ENCODE measurements at places on chromosomes 13 and 19.

- DNase-seq, result no peak
Measured at GRCh38 chr19:34366738-34367623, 2.0 kb downstream of the GPI start.

GRCh38 chr13:110162866-110163658 lies 143.9 kb downstream of the COL4A1 start:
- DNase-seq, result peak; percentile 40

DNA sequence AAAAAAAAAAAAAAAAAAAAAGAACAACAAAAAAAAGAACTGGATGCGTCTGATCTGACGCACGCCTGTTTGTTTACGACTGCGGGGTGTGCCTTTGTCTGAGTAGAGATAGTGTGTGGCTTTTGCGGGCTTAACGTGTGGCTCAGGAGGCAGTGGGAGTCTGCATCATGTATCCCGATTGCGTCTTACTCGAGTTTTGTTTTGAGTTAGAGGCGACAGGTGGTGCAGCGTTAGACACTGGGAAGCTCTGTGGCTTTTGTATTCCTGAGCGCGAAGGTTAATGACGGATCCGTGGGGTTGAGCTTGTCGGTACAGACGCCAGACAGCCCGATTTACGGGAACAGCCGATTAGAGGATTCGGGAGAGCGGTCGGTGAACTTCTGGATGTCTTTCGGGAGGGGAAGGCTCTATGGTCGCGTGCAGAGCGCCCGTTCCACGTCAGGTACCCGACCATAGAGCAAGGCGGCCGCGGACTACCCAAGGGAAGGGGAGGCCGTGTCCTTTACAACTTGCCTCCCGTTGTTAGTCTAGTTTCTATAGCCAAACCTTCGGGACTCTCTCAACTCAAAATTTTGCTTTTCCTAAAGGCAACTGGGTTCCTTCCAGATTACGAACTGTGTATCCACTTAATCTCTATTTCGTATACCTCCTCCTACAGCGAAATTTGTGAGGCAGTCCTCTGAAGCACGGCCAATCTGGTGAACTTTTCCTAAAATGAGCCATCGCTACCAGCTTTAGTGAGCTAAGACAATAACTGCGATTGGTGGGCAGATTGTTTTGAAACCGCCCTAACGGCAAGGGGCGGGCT lies 926 bp upstream of the HNRNPUL1 start:
- peak; percentile 93 for DNase-seq

GRCh38 chr19:7263521-7263920 lies 30.7 kb downstream of the INSR start:
- DNase-seq, result no peak

- no peak for DNase-seq
Measured at GRCh38 chr19:17626456-17627015, 61.6 kb downstream of the UNC13A start.

DNA sequence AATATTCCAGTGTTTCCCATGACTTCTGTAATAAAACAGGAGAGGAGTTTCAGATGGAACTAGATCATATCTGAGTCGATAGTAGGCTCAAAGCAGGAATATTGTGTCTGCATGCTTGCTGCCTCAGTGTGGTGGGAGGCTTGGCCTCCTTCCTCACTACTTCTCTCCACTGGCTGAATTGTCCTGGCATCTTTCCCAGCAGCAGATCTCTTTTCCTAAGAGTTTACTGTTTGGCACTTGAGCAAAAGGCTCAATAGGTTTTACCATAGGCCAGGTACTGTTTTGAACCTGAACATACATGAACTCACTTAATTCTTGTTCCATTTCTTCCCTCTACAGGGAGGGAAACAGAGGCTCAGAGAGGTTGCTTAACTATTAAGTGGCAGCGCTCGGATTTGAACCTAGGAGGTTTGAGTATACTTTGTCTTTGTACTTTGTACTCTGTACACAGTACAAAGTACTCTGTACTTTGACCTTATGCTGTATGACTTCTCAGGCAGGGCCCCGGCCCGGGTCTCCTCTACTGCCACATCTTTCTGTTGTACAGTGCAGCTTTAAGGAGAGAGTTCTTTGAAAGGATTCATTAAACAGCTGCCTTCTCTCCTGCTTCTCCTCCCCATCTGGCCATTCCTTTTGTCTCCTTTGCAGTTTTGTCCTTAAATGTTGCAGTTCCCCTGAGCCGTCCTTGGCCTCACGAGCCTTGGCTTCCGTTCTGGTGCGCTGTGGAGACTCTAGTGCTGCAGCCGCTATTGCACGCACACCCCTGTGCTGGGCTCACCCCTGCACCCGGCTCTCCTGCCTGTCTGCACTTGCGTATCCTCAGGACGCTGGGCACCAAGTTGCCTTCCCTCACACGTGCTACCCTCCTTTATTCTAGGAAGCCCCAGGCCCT lies 8.1 kb downstream of the B3GLCT start:
- no peak for DNase-seq

GRCh38 chr13:33884531-33885220 lies 66.7 kb downstream of the RFC3 start:
- no peak for DNase-seq

DNA sequence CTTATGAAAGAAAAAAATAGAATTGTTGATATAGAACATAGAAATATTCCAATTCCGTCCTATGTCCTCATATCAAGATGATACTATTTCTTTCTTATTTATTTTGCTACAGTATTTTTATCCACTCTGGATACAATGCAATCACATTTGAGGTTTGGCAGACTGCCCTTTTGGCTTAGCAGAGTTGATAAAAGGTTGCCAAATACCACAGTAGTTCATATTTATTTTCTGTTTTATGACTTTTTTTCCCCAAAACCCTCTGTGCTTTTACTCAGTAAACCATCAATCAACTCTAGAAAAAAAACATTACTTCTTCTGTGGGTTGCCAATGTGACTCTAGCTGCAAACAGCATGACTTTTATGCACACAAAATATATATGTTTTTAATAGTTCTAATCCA lies 424.5 kb downstream of the PCDH9 start:
- no peak for DNase-seq

- no peak for DNase-seq
Measured at GRCh38 chr19:40357640-40358039, 9.1 kb downstream of the PLD3 start.

DNA sequence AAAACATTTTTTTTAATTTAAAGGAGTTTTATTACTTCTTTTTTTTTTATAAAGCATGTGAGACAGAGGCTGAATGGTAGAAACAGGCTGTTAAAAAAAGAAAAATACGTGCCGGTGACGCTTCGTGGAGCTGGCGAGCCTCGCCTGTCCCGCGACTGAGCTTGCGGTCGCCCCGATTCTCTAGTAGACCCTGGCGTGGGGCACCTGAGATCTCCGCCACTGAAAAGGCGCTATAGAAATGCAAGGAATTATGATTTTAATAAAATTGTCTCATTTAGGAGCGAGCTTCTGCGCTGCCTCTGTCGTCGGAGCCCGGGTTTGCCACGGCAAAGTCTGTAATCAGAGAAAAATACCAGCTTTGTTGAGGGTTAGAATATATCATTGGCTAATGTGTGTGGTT lies 18.4 kb downstream of the NFIX start:
- DNase-seq, result no peak

DNA sequence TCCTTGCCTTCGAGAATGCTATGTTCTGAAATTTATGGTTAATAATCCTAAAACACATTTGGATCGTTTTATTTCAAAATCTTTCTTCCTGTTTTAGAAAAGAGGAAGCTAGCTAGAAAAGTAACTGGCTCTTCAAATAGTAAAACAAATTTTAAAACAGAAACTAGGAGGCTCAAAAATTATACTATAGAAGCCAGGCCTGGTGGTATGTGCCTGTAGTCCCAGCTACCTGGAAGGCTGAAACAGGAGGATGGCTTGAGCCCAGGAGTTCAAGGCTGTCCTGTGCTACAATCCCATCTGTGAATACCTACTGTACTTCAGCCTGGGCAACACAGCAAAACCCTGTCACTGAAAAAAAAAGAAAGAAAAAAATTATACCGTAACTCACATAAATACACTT lies 57.9 kb downstream of the ELF1 start:
- no peak for DNase-seq

- no peak for DNase-seq
Measured at GRCh38 chr13:57624565-57625435, 6.7 kb upstream of the PCDH17 start.

GRCh38 chr13:25180775-25181537 lies 8.9 kb upstream of the AMER2 start:
- no peak for DNase-seq

DNA sequence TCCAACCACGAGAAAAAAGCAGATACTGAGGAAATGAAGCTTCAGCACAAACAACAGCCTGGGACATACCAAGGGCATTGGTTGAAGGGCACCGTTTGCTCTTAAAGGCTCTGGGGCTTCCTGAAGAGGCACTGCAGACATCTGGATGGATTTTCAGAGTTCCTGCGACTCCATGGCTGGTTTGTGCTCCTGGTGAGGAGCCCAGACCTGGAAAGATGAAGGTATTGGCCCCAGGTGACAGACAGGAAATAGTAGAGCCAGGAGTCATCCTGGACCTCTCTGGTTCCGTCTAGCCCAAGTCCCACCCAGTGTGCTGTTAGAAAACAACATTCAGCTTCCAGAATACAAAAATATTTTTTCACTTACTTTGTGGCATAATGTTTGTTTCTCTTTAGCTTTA lies 6.3 kb downstream of the IL17D start:
- no peak for DNase-seq

- no peak for DNase-seq
Measured at GRCh38 chr13:50887151-50887550, 22.4 kb upstream of the RNASEH2B start.

DNA sequence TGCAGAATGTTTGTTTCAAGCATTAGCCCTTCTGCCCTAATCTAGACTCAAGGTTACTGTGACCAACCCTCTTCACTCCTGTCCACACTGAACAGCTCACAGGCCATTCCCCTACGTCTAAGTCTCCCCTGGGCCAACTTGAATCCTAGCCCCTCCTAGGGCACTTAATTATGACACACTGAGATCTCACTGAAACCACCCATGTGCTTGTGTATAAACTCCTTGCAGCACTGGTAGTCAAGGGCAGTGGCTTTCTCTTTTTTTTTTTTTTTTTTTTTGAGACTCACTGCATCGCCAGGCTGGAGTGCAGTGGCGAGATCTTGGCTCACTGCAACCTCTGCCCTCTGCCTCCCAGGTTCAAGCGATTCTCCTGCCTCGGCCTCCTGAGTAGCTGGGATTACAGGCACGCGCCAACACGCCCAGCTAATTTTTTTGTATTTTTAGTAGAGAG lies 1.9 kb upstream of the AKT2 start:
- no peak for DNase-seq

DNA sequence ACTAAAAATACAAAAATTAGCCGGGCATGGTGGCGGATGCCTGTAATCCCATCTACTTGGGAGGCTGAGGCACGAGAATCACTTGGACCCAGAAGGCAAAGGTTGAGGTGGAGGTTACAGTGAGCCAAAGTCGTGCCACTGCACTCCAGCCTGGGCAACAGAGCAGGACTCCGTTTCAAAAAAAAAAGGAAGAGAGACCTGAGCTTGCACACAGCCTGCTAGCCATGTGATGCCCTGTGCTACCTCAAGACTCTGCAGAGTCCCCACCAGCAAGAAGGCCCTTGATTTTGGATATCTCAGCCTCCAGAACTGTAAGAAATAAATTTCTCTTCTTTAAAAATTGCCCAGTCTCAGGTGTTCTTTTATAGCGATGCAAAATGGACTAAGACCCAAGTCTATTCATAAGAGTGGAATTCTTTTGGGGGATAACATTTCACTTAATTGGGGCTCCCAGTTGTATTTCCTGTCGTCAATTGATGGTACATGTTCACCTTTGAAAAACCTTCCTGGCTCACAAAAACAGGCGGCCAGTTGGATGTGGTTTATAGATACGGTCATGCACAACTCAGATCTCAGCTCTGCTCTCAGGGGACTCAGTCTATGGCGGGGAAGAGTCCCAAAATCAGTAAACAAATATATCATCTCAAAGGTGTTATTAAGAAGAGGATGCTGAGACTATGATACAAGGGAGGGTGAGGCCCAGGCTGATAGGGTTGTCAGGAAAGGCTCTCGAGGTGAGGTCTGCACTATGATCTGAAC lies 2.4 kb upstream of the CHERP start:
- no peak for DNase-seq

DNA sequence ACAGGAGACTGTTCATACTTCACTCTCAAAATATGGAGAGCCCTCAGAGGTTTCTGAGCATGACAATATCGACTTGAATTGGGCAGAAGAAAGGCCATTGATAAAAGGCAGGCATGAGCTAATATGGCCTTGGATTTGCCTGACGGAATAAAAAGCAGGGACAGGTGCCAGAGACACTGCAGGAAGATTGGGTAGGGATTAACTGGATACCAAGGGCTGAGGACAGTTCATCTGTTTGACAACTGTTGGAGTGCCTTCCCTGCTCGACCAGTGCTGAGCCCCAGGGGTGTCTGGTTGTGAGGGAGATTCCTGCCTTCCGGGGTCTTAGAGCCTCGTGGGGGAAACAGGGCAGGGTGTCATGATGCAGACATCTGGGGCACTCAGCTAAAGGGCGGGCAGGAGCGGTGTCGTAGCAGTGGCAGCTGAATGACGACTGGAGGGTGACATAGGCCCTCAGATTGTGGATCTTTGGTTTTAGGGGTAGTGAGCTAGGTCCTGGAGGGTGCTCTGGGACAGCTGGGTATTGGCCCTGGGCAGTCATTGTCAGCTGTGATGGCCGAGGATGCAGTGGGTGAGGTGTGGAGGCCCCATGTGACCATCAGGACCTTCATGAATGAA lies 12.3 kb downstream of the GATAD2A start:
- no peak for DNase-seq

DNA sequence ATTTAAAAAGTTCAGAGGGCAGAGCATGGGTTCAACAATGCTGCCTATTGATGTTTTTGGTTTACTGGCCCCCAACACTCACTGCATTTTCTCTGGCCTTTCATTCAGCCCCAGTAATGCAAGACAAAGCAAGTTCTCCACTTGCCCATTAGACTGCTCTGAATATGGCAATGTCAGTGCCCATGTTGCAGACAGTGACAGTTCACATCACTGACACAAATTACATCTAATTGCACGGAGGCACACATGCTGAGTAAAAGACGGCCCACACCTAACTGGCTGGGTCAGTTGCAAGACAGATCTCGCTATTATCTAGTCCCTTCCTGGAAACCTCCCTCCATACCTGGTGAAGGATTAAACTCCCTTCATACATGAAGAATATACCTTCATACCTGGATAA lies 54.0 kb downstream of the ENOX1 start:
- DNase-seq, result no peak

DNA sequence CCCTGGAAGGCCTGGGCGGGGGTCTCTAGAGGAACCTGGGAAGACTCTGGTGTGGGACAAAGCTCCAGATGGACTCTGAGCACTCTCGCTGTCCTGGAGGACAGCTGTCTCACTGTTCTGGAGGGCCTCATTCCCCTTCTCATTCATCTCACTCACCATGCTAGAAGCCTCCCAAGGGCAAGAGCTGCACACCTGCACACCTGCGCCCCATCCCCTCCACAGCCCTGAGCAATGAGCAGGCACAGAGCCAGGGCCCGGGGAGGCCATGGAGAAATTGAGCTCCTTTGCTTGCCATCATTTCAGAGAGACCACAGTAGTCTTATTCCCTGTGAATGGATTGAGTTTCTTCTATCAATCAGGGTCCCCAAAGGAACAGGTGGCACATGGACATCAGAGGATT lies 1168.5 kb downstream of the UQCRFS1 start:
- DNase-seq, result no peak
